ENCODE measurements at places on chromosomes 12 and 14. TPM values are rescaled to one million over a fixed set of nuclear protein-coding genes. Genes with fewer than 3 reads are reported as not detected.

The MLF2 gene
- 204 TPM for polyA plus RNA-seq

The SLC10A1 gene
- polyA plus RNA-seq, result 0.22 TPM

The TPH2 gene
- 0.17 TPM for polyA plus RNA-seq

DNA sequence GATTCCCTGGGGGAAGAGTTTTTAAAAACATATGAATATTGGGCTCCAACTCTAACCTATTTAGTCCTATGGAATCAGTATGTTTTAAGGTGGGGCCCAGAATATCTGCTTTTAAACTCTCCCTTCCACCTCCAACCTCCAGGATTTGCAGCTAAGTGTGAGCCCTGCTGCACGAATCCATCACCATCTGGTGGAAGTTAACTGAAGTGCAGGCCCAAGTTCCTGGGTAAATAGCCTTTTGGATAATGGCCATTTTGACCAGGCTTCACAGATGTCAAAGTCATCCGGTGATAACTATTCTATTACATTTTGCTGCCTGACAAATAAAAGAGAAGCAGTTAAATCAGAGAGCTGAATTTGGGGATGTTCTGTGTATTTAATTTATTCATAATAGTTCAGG, 58.1 kb upstream of the RMST start:
- DNase-seq, result no peak

DNA sequence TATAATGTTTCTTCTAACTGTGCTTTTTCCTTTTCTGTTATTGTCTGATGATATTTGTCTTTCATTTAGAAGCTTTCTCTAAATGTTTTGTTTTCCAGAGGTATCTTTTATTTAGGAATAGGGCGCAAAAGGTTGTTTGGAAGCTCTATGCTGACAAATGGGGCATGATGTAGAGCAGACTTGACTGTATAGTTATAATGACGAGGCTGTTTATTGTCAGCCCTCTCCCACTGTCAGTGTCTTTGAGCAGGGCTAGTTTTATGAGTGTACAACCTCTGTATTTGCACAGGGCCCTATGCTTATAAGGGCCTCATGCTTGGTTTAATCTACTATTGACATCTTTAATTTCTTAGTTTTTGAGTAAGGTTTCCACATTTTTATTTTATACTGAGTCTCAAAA, 158.9 kb downstream of the CCDC91 start:
- no peak for DNase-seq

Measured in left renal cortex interstitium (tissue), 4 donors.